Esophagus (tissue), 2 donors: ENCODE measurements at places on chromosomes 16 and 17. TPM values are rescaled to one million over a fixed set of nuclear protein-coding genes. Genes with fewer than 3 reads are reported as not detected.

Gene ABCA3
- 1.4 TPM for polyA plus RNA-seq

Gene ACE
- polyA plus RNA-seq: 1.9 TPM

Gene KRTAP9-4
- not detected for polyA plus RNA-seq

Gene SOX8
- 0.18 TPM for polyA plus RNA-seq

Gene SPATA22
- polyA plus RNA-seq: 0.02 TPM

Gene KATNIP
- 13.8 TPM for polyA plus RNA-seq

Gene ZNF423
- polyA plus RNA-seq: 0.67 TPM

Gene FGF11
- 16.5 TPM for polyA plus RNA-seq

Gene HLF
- polyA plus RNA-seq: 6.4 TPM

Gene CCL16
- polyA plus RNA-seq: 0.08 TPM

Gene ESRP2
- 90.5 TPM for polyA plus RNA-seq

Gene ABCA6
- polyA plus RNA-seq: 2.9 TPM
